ENCODE measurements at places on chromosomes 7 and 10.

GRCh38 chr7:155188821-155189581 lies 108.7 kb upstream of the INSIG1 start:
- DNase-seq: no peak

GRCh38 chr7:67021260-67021659 lies 24.6 kb downstream of the TYW1 start:
- DNase-seq: no peak

DNA sequence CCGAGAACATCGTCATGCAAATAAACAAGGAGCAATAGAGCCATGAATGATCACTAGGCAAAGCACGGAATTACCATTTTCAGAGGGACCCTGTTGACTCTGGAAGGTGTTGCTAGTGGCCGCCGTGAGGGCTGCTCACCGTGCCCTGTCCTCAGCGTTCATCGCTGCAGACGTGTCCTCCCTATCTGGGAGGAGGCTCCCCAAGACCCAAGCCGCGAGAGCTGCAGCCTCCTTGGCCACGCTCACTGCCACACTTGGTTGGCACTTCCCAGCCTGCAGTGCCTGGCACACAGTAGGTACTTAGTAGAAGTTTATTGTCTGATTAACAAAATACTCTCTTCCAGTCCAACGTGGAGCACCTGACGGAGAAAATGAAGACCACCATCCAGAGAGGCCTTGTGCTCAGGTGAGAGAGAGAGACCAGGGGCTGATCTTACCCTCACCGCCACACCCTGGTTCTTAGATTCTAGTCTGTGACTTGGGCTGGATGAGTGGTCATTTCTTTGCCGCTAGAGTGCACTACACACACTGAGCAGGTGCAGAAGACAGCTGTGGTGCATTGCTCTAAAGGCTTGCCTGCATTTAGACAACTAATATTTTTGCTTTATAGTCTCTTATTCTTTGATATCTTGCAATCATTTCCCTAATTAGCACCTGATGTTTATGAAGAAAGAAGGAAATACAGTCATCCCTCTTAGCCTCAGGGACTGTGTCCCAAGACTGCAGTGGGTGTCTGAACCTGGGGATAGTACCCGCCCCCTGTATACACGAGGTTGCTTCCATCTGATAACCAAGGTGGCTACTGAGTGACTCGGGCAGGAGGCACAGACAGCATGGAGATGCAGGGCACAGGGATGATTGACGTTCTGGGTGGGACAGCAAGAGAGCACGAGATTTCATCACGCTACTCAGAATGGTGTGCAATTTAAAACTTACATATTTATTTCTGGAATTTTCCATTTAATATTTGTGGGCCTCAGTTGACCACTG lies 40.3 kb downstream of the PITRM1 start:
- no peak for DNase-seq

DNA sequence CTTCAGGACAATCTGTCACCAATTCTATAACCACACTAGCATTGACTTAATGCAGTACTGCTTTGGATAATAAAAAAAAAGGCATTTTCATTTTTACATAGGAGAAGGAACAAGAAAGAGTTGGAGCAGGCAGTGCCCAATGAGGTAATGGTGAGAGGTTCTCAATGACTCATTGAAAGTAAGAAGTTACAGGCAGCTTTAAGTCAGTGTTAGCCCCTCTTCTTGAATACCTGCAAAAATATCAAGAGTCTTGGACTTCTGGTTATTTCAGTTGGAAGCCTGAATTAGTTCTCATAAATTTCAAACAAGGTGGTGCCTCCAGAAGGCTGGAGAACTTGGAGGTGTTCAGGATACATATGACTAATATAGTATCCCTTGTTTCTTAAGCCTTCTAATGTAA lies 422.5 kb downstream of the HTR7 start:
- DNase-seq: no peak

GRCh38 chr10:117360994-117361667 lies 14.1 kb downstream of the PDZD8 start:
- DNase-seq: no peak
